Chondrocyte (in vitro differentiated cells): ENCODE measurements at places on chromosomes 1 and 21.

DNA sequence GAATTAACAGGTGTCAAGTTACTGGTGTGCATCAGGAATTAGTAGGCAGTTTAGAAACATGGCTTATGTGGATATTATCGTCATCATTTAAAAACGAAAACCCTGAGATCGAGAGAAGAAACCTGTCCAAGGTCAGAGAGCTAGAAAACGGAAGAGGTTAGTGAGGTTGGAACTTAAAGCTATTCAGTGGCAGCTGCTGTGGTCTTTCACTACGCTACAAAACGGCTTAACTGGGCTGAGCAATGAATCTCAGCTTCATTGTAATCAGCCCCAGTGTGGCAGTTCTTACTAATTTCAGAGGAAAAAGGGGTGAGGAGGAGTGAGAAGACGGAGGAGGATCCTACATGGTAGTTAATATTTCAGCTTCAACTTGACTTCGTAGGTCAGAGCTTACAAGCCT lies 77.9 kb downstream of the DAB1 start:
- DNase-seq, result no peak

DNA sequence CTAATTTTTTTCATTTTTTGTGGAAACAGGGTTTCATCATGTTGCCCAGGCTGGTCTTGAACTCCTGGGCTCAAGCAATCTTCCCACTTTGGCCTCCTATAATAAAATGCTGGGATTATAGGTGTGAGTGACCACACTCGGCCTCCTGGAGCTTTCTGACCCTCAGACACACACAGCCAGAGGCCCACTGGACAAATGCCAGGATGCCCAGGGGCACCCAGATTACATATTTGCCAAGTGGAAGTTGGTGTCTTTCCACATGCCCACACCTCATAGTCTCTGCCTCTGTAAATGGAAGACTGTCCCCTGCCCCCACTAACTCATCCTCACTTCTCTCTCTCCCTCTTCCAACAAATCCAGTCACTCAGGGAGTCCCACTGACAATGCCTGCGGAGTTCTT lies 63.4 kb upstream of the LRP8 start:
- DNase-seq, result peak; percentile 30

DNA sequence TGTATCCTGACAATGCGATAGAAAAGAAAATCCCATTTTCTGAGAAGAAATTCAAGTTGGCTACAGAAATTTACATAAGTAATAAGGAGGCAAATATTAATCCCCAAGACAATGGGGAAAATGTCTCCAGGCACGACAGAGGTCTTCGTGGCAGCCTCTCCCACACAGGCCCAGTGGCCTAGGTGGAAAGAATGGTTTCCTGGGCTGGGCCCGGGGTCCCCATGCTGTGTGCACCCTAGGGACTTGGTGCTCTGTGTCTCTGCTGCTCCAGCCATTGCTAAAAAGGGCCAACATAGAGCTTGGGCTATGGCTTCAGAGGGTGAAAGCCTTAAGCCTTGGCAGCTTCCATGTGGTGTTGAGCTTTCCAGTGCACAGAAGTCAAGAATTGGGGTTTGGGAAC lies 102.5 kb upstream of the LYPLAL1 start:
- no peak for DNase-seq

- no peak for DNase-seq
These were observed 1.7 kb downstream of the H3-3A start for GRCh38 chr1:226063977-226064815.

- no peak for DNase-seq
These were observed 15.1 kb downstream of the SLAMF8 start for GRCh38 chr1:159841749-159842148.

DNA sequence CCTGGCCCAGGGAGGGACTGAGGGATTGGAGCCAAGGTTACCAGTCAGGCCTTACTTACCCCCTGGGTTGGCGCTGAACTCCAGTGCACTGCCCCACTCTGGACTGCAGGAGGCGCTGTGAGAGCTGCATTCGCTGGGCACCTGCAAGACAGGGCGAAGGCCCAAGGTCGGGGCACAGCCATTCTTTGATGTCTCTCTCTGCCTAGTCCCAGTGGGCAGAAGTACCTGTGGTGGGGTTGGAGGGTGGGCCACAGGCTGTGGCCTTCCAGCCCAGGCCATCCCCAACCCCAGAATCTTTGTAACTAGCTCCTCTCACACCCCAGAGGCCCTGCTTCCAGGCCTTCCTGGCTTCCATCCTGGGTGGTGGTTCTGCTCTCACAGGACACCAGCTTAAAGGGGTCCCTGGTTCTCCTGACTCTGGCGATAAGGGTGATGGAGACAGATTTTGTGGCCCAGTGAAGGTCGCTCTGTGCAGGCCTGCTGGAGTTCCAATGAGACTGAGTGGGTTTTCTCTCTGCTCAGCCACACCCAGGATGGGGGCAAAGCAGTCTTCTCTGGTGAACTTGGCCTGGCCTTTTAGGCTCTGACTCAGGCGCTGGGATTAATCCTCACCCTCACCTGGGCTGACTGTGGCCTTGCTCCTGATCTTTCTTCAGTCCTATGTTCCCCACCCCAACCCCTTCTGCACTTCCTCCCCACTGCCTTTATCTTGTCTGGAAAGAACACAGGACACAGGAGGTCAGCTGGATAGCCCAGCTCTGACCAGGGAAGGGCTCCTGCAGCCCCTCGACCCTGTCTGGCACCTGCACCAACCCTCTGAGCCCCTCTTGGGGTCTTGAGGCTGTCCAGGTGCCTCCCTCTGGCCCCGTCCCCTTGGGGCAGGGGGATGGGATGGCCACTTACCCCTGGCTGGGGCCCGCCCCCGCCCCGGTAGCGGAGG lies 954 bp downstream of the MYOG start:
- no peak for DNase-seq

DNA sequence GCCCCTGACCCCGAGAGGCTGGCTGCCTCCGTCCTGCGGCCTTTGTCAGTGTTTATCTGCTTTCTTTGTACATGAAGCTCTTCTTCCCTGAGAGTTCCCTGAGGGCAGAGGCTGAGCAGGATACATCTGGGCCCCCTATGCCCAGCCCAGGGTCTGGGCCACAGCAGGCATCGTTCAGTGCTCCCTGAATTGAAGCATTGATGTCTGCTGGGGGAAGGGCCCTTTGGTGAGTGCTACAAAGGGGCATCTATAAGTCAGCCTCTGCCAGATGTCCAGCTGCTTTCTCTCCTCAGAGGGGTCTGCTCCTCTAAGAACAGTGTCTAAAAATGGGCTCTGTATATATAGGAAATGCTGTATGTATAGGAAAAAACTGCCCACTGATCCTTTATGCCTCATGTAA lies 2.1 kb downstream of the HEYL start:
- no peak for DNase-seq

- DNase-seq, result no peak
These were observed 4.2 kb downstream of the HHAT start for GRCh38 chr1:210332719-210333398.

DNA sequence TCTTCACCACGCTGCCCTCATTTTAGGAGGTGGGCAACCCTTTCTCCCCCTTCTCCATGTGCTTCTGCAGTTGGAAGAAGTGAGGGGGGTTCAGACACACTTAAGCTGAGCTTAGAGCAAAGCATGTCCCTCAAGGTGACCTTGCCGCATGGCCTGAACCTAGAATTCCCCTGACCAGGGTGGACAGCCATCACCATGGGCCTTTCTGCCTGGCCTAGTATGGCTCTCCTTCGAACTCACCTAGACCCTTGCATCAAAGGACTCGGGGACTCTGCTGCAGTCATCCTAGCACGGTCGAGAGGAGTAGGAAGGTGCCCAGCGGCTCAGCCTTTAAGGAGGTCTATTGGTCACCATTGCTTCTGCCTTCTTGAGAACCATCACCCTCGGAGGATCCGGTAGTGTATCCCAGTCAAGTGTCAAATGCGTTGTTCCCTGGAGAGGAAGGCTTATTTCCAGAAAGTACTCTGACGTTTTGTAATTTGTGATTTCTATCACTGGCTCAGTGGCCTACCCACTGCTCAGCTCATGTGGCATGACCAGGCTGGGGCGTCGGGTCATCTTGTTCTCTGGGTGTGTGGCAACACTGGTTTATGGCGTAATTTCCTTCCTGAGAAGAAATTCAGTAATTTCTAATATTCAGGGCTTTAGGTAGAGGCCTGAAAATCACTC lies at the start of gene KCNE1:
KCNE1 (minus strand) TSS at position 424 of the 669 bp plus-strand sequence. CDS start 62,576 bp downstream, outside the sequence.
- DNase-seq, result no peak

- peak; percentile 50 for DNase-seq
These were observed 67.9 kb downstream of the ATP5PO start for GRCh38 chr21:33847588-33848248.

GRCh38 chr1:17066361-17067068 lies 12.7 kb upstream of the SDHB start:
- no peak for DNase-seq

DNA sequence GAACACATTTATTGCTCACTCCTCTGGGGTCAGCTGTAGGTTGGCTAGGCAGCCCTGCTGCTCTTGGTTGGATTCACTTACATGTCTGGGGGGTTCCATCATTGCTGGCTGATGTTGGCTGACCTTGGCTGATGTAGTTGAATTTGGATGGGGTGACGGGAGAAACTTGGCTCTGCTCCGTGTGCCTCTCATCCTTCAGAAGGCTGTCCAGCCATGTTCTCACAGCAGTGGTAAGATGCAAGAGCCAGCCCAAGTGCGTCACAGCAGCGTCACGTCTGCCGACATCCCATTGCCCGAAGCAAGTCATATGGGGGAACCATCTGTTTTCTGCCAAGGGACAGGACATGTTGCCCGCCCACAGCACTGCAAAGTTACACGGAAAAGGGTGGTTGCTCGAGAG lies 613.5 kb downstream of the MATN1 start:
- DNase-seq, result no peak

GRCh38 chr1:168887381-168887780 lies 158.4 kb upstream of the DPT start:
- DNase-seq, result no peak

GRCh38 chr21:35824136-35824535 lies 236.2 kb downstream of the SETD4 start:
- DNase-seq, result no peak

DNA sequence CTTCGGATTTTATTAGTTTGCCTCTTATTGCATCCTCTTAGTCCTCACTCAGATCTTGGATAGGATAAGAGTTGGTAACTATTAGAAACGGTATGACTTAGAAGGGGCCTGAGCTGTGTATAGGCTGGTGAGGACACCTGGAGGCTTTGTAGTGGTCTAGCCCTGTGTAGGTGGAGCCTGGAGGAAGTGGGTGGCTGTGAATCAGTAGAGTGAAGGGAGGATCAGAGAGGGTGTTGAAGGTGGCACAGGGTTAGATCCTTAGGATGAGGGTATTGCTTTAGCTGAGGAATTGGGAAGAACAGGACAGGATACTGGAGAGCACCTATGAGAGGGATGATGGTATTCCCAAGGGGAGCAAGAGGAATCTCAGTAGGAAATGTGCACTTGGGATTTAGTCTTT lies 5.7 kb downstream of the VANGL1 start:
- DNase-seq, result no peak

GRCh38 chr1:18938707-18939070 lies 17.8 kb downstream of the IFFO2 start:
- DNase-seq, result no peak

DNA sequence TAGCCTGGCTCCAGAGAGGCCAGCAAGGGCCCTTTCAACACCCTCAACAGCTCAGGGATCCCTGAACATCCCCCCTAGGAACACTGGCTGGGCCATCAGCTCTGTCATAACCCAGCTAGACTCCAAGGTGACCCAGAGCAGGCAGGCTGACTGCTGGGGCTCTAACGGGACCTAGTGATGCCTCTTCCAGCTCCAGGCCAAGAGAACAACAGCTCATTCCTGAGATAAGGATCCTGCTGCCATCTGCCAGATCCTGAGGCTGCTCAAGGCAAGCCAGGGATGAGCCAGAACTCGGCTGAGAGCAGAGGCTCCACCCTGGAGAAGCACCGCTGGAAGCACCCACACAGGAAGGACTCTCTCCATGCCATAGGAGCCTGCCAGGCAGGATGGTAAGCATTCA lies 2.0 kb downstream of the VSIG8 start:
- no peak for DNase-seq

- DNase-seq, result peak; percentile 14
These were observed 47.1 kb downstream of the CLSTN1 start for GRCh38 chr1:9776685-9777084.

DNA sequence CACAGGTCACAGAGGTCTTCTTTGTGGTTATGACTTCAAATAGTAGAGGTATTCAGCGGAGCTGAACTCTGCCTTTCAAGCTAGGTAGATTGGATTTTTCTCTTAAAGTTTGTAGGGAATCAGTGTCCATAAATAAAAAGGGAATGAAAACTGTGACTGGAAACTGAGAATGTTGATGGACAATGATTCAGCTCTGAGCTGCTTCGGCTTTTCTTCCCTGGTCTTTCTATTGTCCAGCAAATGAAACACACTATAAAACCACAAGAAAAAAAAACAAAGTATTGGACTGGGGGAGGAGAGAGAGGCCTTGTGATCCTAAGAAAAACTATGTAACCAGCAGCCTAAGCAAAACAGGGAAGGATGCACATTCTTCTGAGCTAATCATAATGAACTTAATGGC lies 11.1 kb downstream of the TNNI3K start:
- DNase-seq, result no peak

- no peak for DNase-seq
These were observed 173.5 kb downstream of the ST6GALNAC5 start for GRCh38 chr1:77040826-77041225.
